ENCODE measurements at places on chromosomes 11 and 22.

DNA sequence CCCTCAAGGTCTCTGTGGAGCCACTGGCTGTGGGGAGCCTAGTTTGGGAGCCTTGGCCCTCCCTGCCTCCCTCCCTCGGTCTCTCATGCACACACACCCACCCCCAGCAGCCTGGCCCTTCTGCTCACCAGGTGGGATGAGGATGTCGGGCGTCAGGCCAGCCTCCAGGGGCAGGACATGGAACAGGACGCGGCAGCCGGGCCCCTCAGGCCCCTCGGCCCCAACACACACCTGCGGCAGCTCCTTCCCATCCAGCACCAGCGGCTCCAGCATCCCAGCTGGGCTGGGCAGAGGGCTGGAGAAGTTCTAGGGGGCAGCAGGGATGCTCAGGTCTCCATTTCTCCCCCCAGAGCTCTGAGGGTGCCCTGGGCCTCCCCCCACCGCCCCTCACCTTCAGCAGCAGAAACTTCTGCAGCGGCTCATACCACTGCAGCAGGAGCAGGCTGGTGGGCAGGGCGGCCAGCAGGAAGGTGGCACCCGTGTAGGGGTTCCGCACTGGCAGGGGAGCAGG is 11.2 kb downstream of the MAP4K2 start:
- DNase-seq = no peak

GRCh38 chr22:50691521-50691920 is 18.9 kb downstream of the SHANK3 start:
- DNase-seq = no peak

DNA sequence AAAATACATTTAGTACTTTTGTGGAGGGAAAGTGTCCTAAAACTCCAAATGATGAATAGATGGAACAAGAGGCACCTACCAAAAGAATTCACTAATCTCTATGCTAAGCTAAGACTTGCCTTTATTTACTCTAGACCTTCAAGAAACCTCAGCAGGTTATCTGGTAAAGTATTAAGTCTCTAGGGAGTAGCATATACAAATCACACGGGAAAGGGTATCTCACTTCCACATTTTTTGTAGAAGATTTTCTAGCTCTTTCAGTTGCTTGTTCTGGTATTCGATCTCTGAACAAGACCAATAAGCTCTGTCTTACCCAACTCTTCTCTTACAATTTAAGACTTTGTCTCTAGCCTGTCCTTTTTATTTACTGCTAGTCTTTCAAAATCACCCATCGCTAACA is 18.1 kb upstream of the CADM1 start:
- no peak for DNase-seq

GRCh38 chr22:31333641-31334040 is 12.5 kb downstream of the PATZ1 start:
- no peak for DNase-seq

DNA sequence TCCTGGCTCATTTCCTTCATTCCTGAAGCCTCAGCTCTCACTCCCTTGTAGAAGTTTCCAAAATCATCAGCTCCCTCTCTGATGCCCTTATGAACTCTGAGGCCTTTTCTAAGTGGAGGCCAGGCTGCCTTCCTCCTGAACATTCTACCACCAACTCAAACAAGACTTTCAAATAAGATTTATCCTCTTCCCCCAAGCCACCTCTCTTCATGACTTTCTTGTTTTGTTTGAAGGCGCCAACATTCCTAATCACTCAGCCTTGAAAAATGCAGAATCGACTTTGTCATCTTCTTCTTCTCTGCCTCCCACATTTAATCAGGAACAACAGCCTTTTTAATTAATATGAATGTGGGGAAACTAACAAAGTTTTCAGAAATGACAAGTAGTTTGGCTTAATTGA is 927.9 kb downstream of the OPCML start:
- no peak for DNase-seq

DNA sequence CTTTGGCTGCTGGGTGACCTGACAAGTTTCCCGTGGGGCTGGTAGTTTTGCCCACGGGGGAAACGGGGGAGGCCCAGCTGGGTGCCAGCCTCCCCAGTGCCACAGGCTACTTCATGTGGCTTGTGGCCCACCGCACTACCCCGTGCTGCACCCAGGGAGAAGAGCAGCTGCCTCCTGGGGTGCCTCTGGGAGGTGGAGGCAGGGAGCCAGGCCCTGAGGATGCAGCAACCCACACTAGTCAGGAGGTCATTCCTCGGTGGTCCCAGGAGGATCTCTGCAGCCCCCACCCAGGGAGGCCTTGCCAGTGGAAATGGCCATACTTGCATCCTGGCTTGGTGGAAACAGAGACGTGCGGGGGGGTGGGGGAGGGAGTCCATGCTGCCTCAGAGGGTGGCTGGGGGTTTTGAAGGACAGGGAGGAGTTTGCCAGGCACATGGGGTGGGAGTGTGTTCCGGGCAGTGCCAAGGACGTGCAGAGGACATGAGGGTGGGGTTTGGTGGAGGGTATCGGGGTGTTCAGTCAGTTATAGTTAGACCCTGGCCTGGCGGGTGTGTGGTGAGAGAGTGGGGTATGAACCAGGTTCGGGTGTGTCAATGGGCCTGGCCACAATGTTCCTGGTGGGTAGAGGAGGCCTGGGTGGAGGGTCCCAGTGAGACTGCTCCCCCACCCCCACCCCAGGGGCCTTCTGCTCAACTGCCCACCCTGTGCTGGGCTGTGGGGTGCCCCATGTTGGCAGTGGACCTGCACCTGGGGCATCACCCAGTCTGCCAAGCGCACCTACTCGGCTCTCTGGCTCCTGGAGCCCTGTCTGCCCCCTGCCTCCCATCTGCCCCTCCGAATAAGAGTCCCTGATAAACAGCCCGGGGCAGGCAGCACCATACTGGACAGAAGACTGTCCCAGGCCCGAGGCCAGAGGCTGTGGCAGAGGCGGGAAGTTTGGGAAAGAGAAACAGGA is 3.8 kb downstream of the PIM3 start:
- DNase-seq = no peak

All from cerebellar nuclear complex (tissue), 1 donor.